ENCODE measurements at places on chromosomes 4 and X.

GRCh38 chrX:97399400-97399799 is 515.7 kb downstream of the RPA4 start:
- no peak for DNase-seq

DNA sequence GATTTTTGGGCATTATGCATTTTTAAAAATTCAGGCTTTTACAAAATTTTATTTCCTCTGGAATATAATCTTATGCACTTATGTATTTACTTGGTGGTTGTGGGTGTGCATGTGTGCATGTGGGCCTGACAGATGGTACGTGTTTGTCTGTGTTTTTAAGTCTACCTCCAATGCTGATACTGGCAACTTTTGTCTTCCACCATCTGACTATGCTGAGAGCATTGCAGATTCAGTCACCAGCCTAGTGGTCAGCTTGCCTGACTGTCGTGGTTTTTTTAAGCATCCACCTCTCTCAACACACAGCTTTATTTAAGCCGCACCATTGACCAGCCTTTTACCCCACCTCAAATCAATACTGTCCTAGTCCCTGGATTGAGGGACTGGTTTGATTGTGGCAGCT is 37.1 kb downstream of the FSTL5 start:
- no peak for DNase-seq

DNA sequence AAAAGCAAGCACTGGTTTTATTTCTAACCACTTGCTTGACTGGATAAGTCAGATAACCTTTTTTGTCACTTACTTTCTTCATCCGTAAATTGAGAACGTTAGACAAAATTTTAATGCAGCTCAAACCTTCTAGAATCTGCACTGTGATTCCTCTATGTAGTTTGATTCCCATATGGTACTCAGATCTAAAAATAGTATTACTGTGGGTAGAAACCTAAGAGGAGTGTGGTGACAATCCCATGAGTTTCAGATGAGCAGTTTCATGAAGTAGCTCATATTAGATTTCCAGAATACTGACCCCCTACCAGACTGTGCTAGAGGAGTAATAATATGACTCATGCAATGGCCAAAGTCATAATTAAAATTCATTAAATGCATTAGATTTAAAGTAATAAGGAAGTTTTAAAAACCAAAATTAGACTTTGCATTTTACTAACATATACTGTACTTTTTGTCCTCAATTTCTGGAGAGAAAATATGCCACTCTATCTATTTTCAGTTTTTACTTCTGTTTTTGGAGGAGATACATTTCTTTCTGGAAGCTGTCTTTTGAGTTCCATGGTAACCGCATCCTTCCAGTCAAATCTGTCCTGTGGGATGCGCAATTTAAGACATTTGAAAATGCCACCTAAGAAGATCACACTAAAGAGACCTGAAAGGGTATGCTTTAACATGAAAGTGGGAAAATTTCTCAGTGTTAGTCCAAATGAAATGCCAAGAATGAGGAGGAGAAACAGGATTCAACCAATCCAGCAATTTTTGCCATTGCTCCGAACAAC is 64.1 kb upstream of the GPM6A start:
- DNase-seq = no peak

GRCh38 chrX:104284507-104284906 is 29.8 kb upstream of the ESX1 start:
- DNase-seq = no peak

DNA sequence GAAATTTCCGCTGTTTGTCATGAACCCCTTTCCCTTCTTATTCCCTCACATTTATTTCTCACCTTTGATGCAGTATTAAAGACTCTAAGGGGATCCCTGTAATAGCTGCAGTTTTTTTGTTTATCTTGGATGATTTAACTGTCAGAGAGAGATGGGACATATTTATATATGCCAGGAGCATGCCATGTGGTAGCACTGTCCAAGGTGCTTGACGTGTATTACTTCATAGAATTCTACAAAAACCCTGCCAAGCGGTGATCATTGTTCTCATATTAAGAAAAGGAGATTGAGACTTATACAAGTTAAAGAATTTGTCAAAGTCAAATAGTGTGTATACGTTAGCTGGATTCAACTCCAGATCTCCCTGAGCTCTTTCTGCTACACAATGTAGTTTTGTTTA is 78.2 kb downstream of the SPRY1 start:
- DNase-seq = no peak

DNA sequence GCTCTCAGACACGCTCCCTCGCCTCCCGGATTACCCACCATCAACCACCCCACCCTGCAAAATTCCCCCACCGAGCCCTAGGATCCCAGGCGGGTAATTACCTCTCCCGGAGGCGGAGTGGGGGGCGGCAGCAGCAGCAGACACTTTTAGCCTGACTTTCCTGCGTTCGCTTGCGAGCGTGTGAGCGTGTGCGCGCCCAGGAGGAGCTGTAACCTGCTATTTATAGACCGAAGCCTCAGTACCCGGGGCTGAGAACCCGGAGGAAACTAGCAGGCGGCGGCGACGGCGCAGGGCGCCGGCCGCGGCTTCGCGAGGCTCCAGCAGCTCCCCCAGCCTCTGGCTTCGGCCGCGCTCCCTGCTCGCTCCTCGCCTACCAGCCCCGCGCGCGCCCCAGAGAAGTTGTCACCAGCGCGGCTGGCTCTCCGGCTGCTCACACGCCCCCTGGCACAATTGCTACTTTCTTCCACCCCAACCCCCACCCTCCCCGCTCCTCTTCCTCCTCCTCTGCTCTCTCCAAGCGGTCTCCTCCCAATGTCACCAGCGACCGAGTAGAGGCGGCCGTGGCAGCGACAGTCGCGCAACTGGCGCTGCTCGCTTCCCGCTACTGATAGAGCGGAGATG is at the start of gene INPP4B:
TSS of gene INPP4B (minus strand) at position 194 of the 621 bp plus-strand sequence.
- no peak for DNase-seq
